ENCODE measurements at places on chromosomes 7 and 10.

GRCh38 chr10:116621476-116621875 is 723 bp downstream of the PNLIPRP2 start:
- DNase-seq: no peak

DNA sequence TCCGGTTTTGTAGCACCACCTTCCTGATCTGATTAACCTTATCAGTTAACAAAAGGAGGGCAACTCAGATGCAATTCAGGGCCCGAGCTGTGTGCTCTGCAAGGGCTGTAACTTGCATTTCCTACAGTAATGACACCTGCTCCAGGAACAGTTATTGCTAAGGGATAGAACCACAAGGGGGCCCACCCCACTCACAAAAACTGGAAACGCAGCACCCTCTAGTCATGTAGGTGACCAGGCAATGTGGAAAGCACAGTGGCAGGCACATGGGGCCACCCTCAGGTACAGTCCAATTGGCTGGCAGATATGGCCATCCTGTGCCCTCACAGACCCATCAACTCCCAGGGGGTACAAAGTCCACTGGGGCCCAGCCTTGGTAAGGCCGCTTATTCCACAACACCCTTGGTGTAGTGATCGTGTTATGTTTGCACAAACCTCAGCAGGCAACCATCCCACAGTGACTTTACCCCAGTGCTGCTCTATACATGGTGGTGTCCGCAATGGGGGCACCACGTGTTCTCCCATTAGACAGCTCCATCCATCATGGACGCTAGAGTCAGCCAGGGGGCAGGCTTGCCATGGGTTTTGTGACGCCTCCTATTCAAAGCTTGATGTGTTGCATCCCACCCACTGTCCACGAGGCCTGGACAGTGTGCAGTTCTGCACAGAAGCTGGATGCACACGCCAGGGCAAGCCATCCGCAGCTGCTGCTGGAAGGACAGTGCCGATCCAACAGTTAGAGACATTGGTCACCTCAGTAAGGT is 9.4 kb downstream of the RNF133 start:
- no peak for DNase-seq

GRCh38 chr10:86654411-86655172 is at the start of gene OPN4:
Gene OPN4 (plus strand): TSS chr10:86654547. CDS start chr10:86654784, 237 bp downstream.
- no peak for DNase-seq

DNA sequence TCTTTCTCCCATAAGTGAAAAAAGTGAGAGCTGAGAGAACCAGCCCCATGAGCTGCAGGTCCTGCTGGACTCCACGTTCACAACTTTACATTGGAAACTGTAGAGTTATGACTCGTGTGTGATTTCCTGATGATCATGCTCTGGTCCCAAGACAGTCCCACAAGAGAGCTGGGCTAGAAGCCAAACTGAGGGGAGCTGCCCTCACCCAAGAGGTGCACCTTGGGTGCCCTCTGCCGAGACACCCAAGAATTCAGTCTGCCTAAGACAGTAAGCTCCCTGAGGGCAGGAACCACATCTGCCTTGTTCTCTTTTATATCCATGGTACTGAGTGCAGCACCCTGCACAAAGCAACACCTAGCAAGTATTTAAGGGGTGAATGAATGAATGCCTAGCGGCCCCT is 112.8 kb upstream of the SFMBT2 start:
- DNase-seq: no peak

DNA sequence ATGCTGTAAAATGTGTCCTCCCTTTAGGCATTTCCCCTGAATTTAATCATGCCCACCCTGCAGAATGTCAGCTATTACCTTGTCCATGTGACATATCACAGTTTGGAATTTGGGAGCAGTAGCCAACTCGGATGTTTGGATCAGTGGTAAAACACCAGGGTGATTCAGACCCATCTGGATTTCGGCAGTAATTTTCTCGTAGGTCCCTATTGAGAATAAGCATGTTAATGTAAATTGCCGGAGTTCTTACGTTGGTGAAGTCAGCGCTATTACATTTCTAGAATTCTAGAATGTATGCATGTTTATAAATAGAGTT is 44.1 kb downstream of the HGF start:
- no peak for DNase-seq

DNA sequence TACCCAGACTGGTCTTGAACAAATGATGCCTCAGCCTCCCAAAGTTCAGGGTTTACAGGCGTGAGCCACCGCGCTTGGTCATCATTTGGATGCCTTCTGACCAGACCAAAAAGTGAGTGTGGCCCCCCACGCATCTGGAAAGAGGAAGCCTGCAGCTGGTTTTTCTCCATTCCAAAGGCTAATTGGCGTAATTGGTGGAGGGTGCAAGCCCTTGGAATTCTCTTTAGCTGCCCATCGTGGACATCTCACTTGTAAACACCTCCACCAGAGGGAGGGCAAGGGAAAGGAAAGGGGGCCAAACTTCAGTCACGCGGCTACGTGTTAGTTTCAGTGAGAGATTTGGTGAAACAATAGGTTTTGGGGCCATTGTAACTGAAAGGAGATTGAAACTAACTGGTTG is 4.1 kb upstream of the ARHGAP21 start:
- DNase-seq: no peak

- DNase-seq: no peak
These were observed 136.8 kb downstream of the PTN start for GRCh38 chr7:137206770-137207169.

GRCh38 chr7:132368246-132368900 is 207.9 kb downstream of the PLXNA4 start:
- no peak for DNase-seq

- no peak for DNase-seq
These were observed 156.6 kb upstream of the TMEM196 start for GRCh38 chr7:19930051-19930450.

- DNase-seq: no peak
These were observed 44.4 kb downstream of the UNC5B start for GRCh38 chr10:71256661-71257318.

- no peak for DNase-seq
These were observed 2.7 kb upstream of the IQUB start for GRCh38 chr7:123537026-123537642.

Data from renal cortex interstitium (tissue), 15 donors.